ENCODE measurements at places on chromosomes 5 and 9.

DNA sequence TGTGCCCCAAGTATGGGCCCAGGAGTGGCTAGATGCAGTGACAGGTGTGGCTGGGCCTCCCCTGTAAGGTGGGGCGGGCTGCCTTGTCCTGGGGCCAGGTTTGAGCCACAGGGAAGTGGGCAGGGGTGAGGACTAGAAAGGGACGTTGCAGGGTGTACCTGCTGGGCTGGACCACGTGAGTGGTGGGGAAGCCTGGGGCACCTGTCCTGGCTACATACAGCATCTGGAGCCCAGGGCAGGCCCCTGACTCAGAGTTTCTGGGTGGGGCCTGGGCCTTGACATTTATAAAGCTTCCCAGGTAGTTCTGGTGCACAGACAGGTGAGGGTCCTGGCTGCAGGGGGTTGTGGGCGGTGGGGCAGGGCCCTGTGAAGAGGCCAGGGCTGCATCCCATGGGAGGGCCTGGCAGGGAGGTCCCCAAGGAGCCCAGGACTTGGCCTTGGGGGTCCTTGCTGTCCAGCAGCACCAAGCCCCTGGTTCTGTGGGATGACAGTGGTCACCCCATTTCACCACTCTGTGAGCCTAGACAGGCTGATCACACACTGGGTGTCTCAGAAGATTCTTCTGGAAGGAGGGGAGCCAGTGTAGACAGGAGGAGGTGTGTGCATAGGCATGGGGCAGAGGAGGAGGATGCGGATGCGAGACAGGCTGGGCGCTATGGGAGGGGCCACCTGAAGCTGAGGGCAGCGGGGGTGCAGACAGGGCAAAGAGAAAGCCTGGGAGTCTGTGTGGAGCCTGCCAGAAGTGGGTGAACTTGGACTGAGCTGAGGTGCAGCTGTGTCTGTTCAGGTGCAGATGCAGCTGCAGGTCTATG lies 94.0 kb downstream of the PHF2 start:
- no peak for DNase-seq

- DNase-seq = no peak
Measured at GRCh38 chr5:53557386-53557785, 3.1 kb upstream of the NDUFS4 start.

DNA sequence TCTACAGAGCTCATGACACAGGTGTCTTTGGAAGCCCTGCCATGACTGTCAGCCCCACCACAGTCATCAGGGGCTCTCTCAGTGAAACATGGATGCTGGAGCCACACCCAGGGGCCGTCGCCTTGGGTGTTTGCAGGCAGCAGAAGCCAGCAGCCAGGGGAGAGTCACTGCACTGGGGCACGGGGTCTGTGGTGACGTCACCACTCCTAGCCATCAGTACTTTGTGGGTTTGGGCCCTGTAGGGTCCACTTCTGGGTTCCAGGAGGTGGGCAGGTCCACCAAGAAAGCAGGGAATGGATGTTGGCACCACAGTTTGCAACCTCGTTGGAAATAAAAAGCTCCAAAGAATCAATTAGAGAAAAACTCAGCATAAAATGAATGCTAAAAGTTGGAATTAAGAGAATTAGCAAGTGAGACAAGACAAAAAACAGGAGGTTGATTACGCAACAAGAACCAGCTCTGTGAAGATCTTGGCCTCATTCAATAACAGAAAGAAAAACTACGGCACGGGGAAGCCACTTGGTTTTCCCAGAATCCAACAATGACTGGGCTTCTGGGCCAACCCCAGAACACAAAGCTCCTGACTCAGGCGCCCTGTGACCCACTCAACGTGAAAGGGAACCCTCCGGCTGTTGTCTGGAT lies 34.3 kb downstream of the MED10 start:
- no peak for DNase-seq

- DNase-seq = no peak
Measured at GRCh38 chr5:55749387-55749786, 11.5 kb downstream of the DDX4 start.

DNA sequence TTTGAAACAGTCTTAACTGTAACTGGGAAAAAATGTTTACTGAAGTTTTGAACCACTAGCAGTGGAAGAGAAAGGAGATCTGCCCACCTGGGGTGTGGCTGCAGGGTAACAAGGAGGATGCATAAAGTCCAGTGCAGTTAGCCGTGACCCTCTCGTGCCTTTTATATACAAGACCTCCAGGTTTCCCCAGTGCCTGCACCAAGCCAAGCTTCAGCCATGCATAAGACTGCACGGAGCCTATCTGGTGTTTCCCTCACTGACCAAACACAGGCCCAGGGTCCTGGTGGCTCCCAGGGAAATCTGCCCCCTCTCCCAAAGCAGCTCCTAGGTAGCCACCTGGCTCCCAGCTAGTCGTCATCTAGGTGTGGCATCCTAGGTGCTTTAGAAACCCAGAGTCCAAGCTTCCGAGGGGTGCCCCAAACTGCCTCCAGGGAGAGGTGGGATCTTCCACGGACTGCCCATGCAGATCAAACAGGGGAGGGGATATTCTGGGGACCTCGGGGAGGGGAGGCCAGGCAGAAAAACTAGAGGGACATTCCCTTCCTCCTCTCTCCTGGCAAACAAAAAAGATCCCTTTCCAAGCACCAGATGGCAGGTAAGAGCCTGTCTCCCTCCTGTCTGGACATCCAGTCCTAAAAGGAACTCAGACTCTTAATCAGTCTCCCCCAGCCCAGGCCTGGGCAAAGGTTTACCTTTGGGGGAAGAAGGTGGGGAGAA lies 2.7 kb downstream of the SHB start:
- no peak for DNase-seq

GRCh38 chr9:75152416-75152815 lies 64.1 kb downstream of the OSTF1 start:
- DNase-seq = peak; percentile 64

- DNase-seq = no peak
Measured at GRCh38 chr9:110180511-110181434, 27.2 kb downstream of the C9orf152 start.

DNA sequence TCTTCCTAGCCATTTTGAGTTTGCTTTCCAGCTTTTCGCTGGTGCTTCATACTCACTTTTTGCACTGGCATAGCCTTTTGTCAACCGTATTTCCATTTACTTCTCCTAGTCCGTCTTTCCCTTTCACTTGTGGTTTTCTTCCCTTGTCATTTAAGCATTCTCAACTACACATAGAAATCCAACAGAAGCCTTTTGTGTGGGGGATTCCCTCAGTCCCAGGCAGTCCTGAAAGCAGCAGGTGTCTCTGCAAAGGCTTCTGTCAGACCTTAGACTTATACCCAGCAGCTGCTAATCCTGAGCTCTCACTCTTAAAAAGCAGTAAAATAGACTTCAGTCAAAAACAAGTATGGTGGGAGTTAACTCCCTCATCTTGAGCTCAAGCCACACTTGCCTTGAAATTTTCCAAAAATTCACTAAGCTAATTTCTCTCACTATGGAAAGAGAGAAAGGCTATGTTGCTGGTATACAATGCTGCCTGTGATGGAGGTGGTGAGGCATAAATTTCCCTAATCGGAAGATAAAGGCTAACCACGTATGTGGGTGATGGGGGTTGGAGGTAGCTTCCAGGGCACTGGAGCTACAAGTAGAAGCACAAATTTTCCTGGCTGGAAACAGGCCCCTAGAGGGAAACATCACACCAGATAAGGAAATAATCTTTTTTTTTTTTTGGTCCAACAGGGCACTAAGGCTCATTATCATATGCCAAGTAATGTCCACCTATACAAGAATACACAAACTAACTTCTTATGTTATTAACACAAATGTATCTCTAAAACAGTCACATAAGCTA lies 34.8 kb upstream of the IFNK start:
- no peak for DNase-seq

DNA sequence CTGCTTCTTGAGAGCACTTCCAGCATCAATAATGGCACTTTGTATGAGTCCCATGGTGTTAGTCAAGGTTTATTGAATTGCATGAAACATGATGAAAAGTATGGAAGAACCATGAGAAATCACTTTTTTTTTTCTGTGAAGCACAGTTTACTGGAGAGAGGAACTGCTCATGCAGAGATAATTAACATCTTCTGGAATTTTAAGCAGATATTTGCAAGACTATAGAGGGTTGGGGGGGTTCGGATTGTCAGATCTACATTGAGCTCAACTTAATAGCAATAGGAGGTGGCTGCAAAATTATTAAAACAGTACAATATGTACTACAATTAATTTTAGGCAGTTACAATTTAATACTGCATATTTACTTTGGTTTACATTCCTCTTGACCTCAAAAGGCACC lies 204.4 kb upstream of the CDH10 start:
- no peak for DNase-seq

DNA sequence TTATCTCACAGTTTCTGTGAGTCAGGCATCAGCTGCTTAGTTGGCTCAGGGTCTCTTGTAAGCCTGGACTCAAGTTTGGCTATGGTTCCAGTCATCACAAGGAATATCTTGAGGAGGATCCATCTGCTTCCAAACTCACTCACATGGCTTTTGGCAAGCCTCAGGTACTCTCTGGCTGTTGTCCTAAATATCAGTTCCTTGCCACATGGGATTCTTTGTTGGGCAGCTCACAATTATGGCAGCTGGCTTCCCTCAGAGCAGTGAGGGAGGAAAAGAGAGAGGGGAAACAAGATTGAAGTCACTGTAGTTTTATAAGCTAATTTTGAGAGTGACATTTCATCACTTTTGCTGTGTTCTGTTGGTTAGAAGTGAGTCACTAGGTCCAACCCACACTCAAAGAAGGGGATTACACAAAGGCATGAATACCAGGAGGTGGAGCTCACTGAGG lies 144.5 kb downstream of the GCNT1 start:
- no peak for DNase-seq

DNA sequence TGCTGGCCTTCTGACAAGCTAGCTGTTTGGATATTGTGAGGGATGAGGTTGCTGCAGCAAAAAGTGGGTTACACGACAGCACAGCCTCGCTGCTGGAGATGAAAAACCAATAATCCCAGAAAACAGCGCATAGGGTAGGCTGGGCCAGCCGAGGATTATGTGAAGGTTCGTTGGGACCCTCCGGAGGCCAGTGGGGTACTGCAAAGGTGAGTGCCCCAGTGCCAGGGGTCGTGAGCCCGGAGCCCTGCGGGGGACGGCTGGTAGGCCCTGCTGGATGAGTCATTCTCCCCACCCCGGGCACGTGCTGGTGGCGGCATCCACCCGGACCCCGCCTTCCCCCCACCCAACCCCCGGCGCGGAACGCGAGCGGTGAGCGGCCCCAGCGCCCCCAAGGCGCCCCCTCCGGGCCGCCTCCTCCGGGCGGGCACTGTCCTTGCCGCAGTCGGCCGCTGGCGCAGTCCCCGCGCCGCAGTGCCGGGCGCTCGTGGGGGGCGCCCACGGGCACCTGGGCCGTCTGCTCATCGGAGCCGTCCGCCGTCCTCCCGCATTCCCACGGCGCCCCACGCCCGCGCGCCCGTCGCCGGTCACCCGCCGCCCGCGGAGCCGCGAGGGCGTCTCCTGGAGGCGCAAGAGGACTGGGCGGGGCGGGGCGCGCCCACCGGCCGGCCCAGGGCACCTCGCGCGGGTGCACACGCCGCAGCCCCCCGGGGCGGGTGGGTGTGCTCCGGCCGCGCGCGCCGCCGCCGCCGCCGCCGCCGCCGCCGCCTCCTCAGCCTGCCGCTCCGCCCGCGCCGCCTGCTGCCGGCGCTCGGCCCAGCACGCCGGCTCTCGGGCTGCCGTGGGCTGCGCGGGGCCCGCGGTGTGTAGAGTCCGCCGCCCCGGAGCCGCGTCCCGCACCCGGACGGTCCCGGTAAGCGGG lies at the start of gene PHF24:
Gene PHF24 (plus strand): TSS at position 794 of the 919 bp plus-strand sequence. CDS start 13,014 bp downstream, outside the sequence.
- DNase-seq = peak; percentile 2

DNA sequence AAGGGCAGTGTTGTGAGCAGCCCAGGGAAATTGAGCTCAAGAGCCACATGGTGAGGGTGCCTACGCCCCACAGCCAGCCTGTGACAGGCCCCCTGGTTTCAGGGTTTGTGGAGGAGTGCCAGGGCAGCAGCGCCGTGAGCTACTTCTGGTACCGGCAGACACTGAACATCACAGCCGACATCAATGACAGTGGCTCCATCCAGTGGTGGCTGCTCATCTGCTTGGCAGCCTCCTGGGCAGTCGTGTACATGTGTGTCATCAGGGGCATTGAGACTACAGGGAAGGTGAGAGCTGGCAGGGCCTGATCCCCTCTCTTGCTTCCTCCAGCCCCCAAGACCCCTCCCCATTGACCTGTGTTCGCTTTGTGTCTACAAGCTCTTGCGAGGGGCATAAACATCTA lies 10.2 kb downstream of the SLC6A18 start:
- DNase-seq = no peak

DNA sequence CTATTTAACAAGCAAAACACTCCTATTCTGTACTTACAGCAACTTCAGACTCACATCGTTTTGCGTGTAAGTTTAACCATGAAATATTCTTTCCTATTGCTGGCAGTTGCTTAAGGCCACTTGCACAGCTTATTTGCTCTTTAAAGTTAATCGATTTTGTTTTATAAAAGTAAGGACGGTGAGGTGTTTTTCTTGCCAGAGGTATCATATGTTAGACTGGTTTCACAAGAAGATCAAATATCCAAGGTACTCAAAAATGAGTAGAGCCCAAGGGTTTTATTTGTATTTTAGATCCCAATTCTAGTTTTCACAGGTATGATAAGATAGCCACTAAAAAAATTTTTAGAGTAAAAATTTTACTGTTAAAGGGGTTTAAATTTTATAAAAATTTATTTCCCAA lies 16.2 kb downstream of the CLINT1 start:
- no peak for DNase-seq

- DNase-seq = no peak
Measured at GRCh38 chr5:17989567-17990563, 355.6 kb downstream of the TAF11L14 start.

GRCh38 chr5:14184725-14185124 lies 41.6 kb downstream of the TRIO start:
- no peak for DNase-seq

DNA sequence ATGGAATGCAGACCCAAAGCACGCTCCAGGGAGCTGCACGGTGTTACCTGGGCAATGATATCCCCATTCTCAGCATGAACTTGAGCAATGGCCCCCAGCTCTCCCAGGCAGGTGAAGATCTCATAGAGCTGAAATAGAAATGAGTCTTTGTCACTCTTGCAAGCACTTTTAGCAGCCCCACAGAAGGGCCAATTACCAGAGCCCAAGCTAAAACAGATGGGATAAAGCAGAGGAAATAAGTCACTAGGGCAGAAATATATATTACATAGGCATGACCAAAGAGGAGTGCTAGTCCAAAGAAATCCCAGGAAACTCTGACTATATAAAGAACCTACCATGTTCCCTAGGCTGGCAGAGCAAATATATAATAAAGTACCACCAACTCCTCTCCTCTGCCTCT lies 97.3 kb downstream of the DPYSL3 start:
- no peak for DNase-seq
